ENCODE measurements at places on chromosomes 2 and 18.

- DNase-seq: no peak
These were observed 171.2 kb upstream of the PIK3C3 start for GRCh38 chr18:41783879-41784278.

DNA sequence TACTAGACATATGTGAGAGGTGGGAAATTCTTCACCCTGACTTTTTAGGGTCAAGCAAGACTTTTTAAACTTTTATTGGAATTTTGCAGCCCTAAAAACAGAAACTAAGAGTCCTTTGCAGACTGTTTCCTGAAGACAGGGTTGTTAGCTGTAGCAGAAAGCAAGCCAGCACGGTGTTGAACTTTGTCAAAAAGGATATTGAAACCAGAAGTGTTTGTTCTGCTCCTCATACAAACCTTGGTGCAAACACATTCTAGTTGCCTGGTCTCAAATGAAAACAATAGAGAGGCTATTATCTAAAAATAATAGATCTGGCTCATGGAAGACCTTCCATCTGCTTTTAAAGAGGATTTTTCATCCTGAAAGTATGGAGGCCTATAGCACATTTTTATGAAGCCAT lies 65.8 kb upstream of the IGFBP5 start:
- DNase-seq: no peak

DNA sequence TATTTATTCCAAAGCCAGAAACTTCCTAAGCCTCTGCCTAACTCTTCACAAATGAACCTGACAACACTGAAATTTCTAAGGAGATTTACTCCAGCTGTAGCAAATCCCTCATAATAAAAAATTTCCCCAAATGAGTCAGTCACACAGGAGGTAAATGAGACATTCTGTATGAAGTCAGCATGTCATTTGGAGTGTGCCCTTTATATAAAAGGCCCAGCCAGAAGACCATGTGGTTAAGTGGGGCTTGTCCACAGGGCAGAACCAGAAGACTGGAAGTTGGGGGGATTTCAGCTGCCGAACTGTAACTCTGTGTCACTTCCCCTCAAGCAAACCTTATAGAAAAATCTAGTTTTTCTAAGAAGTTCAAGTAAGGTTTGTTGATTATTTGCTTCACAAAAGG lies 30.2 kb downstream of the NRP2 start:
- no peak for DNase-seq

- DNase-seq: no peak
These were observed 264.0 kb downstream of the TPGS2 start for GRCh38 chr18:36564841-36565240.

DNA sequence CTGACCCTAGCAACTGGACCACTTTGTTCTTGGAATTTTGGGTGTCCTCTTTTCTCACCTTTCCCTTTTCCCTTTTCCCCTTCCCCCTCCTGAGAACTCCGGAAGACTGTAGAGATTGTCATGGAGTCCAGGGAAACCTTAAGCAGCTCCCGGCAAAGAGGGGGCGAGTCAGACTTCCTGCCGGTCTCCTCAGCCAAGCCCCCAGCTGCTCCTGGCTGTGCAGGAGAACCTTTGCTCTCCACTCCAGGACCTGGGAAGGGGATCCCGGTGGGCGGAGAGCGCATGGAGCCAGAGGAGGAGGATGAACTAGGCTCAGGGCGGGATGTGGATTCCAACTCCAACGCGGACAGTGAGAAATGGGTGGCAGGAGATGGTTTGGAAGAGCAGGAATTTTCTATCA lies 20.5 kb downstream of the SETBP1 start:
- no peak for DNase-seq
